ENCODE measurements at places on chromosomes 6 and 20.

- DNase-seq: peak; percentile 6
Observed at GRCh38 chr6:105994591-105995390, 91.3 kb upstream of the PRDM1 start.

GRCh38 chr6:142118925-142119324, 13.8 kb upstream of the GJE1 start:
- DNase-seq: no peak

GRCh38 chr6:168416531-168416930, 24.5 kb upstream of the SMOC2 start:
- DNase-seq: no peak

- DNase-seq: no peak
Observed at GRCh38 chr6:134532694-134533624, 215.0 kb upstream of the SGK1 start.

GRCh38 chr6:52582446-52582845, 5.6 kb upstream of the TRAM2 start:
- DNase-seq: no peak

GRCh38 chr20:38990728-38991127, 28.6 kb downstream of the DHX35 start:
- DNase-seq: no peak

GRCh38 chr6:44843734-44844133, 456.2 kb downstream of the CDC5L start:
- DNase-seq: no peak

Data from stimulated activated CD8-positive, alpha-beta memory T cell treated with anti-CD3 and anti-CD28 coated beads, Interleukin-15, amount 100 ng/mL, for 1 hour (primary cell).